NCI-H2081 treated with DMSO at 0.1 percent for 48 hours (cell line): ENCODE measurements at places on chromosomes 5 and 9.

- DNase-seq: no peak
Observed at GRCh38 chr9:38130724-38131123, 61.7 kb upstream of the SHB start.

DNA sequence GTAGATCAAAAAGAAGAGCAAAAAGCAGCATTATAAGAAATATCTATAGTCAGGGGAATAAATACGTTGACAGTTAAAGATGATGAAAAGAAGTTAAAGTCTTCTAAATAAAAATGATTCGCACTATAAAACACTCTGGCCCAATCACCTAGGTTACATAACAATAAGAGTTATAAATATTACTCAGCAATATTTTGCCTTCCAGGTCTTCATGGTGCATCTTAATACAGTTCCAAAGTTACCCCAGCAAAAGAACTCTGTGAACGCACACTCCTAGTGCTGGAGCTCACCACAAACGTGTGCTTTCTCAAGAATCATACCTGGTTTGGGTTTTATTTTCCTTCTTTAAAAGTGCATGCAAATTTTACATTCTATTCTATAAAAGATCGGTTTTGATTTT is 44.7 kb downstream of the EPB41L4A start:
- DNase-seq: no peak

GRCh38 chr5:146296245-146296644 is 42.4 kb upstream of the POU4F3 start:
- DNase-seq: no peak

- DNase-seq: no peak
Observed at GRCh38 chr9:136412962-136413361, 2.5 kb downstream of the PMPCA start.

- no peak for DNase-seq
Observed at GRCh38 chr5:18745042-18745987, 1111.1 kb downstream of the TAF11L14 start.

DNA sequence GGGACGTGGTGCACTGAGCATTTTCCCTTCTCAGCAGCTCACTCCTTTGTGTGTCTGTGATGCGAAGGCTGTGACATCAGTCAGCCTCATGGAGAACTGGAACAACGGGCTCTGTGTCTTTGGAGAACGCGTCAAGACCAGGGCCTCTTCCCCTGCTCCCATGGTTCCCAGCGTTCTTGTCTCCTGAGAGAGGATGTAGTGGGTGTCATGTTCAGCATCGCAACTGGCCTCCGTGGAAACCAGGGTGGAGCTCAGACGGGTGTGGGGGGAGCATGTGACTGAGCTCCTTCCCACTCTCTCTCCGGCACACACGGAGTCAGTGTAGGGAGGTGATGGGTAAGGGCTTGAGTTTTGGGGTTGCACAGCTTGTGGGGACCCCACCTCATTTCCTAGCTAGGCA is 59.7 kb downstream of the TENT4A start:
- no peak for DNase-seq

DNA sequence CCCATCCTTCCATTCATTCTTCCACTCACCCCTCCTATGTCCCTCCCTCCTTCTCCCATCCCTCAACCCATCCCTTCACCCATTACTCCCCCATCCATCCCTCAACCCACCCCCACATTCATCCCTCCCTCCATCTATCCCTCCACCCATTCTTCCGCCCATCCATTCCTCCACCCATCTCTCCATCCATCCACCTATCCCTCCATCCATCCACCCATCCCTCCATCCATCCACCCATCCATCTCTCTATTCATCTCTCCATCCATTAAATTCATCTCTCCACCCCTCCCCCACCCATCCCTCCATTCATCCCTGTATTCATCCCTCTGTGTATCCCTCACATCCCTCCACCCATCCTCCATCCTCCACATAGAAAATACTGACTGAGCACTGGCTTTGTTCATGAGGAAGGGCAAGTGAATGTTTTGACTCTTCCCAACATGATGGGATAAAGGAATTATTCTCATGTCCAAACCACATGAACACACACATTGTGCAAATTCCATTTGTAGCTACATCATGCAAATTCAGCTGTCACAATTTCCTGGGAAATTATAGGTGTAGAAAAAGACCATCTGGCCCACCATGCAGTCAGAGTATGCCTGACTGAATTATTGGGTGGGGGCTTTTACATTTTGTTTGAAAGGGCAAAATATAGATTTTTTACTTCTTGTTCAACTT is 6.9 kb upstream of the VAV2 start:
- DNase-seq: no peak

- DNase-seq: no peak
Observed at GRCh38 chr5:177468329-177468684, 5.1 kb downstream of the DBN1 start.
